ENCODE measurements at places on chromosomes 2 and 18.

GRCh38 chr2:96097441-96097840 lies 18.9 kb downstream of the ADRA2B start:
- DNase-seq = no peak

DNA sequence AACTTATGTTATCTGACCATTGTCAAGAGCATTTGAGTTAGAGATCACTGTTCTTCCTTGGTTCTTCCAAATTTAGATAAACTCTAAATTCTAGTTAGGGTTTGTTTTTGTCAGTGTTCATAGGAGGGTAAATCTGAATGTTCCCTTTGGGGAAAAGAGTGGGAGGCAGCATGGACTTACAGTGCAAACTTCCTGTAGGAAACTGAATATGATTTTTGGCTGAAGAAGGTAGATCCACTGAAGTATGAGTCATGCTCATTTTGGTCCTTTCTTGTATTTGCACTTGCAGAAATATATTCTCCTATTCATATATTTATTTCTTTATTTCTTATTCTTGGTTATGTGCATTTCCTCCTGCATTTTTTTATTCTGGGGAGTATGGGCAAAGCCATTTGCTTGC lies 27.3 kb downstream of the CCDC85A start:
- no peak for DNase-seq

- no peak for DNase-seq
Observed at GRCh38 chr2:6785493-6785892, 80.2 kb downstream of the CMPK2 start.

GRCh38 chr2:121965661-121966060 lies 210.2 kb downstream of the TSN start:
- no peak for DNase-seq

DNA sequence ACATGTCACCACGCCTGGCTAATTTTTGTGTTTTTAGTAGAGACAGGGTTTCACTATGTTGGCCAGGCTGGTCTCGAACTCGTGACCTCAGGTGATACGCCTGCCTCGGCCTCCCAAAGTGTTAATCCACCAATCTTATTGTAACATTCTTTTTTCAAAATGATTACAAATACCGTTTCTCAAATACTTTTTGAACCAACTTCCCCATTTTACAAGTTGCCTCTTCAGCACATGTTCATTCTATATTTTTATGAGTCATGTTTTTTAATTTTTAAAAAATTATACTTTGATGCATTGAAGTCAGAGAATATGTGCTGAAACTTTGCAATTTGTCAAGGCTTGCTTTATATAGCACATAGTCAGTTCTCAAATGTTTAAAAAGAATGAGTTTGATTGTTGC lies 58.2 kb downstream of the QPCT start:
- DNase-seq = no peak

- DNase-seq = no peak
Observed at GRCh38 chr18:27964811-27965210, 212.1 kb downstream of the CDH2 start.

DNA sequence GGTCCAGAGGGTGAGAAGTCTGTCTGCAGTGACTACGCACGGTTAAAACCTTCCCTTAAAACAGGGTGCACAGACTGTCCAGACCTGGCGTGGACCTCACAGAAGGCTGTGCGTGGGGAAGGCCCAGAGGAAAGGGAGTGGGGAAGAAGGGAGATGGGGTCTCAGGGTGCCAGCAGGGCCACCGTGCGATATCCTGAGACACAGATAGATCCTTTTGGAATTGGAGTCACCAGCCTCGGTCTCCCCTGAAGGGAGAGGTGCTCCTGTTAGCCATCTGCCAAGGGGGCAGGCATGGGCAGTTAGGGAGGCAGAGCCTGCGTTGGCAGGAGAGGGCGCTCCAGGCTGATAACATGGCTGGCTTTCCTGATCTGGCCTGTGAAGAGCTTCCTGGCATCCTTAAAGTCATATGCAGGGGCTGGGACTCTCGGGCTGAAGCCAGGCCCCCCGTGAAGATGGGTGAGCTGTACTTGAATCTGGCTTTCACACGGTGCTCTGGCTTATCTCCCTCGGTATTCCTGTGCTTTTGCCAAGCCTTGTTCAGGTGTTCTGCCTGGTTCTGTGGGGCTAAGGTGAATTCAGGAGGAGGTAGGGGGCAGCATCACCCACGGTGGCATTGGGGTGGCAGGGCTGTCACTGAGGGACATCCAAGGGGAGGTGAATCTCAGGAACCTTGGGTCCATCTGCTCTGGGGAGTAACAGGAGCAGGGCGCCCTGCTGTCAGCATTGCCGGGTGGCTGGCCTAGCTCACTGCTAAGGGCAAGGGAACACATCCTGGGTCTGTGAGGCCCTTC lies 107.2 kb upstream of the SMAD2 start:
- no peak for DNase-seq

GRCh38 chr2:48605482-48606175 lies 12.0 kb upstream of the GTF2A1L start:
- DNase-seq = no peak

DNA sequence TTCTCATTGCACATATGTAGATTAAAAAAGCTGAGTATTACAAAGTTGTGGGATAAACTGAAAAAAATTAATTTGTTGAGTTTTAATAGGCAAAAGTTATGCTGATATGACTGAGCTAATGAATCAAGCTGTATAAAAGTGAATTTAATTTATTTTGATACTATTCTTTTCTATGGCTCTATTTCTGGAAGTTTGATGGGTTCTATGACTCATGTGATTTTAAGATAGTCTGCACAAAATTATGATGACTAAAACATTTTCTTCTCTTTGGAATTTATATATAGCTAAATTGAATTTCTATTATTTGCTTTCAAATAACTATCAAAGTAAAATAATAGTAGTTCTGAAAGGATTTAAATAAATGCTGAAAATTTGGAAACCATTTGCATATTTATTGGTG lies 71.0 kb upstream of the MMADHC start:
- no peak for DNase-seq

- DNase-seq = peak; percentile 40
Observed at GRCh38 chr2:236636714-236637470, 67.3 kb downstream of the ACKR3 start.

- no peak for DNase-seq
Observed at GRCh38 chr2:74632939-74633312, 15.2 kb downstream of the M1AP start.

DNA sequence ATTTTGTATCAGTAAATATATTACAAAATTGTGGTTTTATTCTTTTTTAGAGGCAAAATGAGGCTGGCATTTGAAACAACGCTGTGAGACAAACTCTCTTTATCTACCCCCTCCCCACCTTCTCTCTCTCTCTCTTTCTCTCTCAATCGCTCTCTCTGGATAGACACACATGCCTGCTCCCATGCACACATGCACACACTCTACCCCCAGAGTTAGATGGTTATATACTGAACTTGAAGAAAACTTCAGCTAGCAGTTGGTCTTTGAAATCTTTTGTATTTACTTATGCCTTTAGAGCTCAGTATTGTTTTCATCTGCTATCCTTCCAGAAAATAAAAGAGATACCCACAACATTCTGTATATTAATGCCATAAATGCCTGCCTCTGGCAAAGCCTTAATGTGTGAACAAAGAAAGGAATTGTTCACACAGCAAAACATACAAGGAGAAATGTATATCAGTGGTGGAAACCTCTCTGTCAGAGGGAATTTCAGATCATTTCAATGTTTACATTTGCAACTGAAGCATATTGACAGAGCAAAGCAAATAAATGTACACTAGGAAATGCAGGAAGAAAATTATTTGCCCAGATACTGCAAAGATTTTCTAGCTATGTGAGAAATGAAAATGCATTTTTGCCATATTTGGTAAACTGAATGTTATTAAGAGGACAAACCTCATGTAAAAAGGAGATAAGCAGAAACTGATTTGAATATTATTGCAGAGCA lies 217.0 kb upstream of the UBE2E3 start:
- DNase-seq = no peak

- no peak for DNase-seq
Observed at GRCh38 chr2:75021672-75022071, 63.2 kb downstream of the POLE4 start.
